ENCODE measurements at places on chromosomes 4 and X. TPM values are rescaled to one million over a fixed set of nuclear protein-coding genes. Genes with fewer than 3 reads are reported as not detected.

GRCh38 chrX:57587607-57588006, 4.2 kb upstream of the ZXDB start:
- DNase-seq: no peak

DNA sequence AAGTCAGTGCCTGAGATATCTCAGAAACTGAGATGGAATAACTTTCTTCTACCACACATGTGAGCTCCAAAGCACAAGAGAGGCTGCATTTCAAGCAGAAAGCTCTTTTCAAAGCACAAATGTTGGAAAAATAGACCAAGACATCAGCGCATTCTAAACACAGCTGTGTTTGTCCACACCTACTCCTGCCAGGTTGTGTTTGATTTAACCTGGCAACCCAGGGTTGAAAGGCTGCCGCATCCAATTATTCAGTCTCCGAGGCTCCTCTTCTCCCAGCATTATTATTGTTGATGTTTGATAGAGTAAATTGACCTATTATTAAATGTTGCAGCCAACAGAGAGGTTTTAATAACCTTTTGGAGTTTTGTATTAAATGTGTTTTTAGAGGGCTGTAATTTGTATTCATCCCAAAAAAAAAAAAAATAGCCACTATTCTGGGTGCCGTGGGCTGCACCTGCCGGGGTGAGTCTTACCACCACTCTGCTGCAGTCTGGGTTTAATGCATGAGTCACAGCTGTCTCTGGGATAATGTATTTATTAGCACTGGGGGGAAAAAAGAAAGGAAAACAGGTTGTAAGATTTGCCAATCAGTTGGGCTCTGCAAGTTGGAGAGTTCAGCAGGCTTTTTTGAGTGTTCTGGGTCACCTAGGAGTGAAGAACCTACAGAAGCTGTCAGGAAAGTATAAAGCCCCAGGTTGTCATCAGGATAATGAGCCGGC, 105.2 kb upstream of the NOCT start:
- no peak for DNase-seq

GRCh38 chr4:38284294-38285030, 324.3 kb downstream of the PTTG2 start:
- DNase-seq: no peak

GRCh38 chrX:11460347-11460746, 167.1 kb downstream of the AMELX start:
- no peak for DNase-seq

DNA sequence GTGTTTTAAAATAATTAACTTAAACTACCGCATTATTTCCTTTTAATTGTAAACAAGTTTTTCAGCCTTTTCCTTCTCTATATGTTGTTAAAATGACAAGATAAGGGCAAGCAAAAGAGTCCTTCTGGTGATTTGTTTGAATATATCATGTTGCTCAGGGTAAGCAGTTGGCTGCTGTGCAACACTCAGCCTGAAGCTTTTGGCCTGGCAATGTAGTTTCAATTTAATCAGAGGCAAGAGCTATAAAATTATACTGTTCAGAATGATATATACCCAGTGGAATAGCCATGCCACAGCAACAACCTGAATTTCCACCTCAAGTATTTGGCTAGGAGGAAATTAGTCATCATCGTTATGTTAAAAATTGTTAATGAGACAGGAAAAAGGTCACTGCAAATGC, 53.4 kb downstream of the GRXCR1 start:
- DNase-seq: no peak

The PHOX2B gene
- not detected for total RNA-seq

The GSX2 gene
- not detected for total RNA-seq
